ENCODE measurements at places on chromosomes 11 and 22.
A peak's percentile ranks its signal among the peaks of the same experiment; 100 is the strongest.

GRCh38 chr22:19117111-19117512 is 5.1 kb downstream of the DGCR2 start:
- no peak for DNase-seq

DNA sequence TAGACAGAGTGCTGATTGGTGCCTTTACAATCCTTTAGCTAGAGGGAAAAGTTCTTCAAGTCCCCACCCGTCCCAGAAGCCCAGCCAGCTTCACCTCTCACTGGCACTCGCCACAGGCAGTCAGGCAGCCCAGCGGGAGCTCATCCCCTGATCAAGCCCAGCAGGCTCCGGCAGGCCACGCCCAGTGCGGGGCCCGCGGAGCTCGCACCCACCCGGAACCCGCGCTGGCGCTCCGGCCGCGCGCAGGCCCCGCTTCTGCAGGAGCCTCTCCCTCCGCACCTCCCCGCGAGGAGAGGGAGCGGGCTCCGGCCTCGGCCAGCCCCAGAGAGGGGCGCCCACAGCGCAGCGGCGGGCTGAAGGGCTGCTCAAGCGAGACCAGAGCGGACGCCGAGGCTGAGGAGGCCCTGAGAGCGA is 202.4 kb upstream of the PDGFD start:
- no peak for DNase-seq

GRCh38 chr11:117144477-117145392 is 648 bp downstream of the PAFAH1B2 start:
- peak; percentile 78 for DNase-seq

DNA sequence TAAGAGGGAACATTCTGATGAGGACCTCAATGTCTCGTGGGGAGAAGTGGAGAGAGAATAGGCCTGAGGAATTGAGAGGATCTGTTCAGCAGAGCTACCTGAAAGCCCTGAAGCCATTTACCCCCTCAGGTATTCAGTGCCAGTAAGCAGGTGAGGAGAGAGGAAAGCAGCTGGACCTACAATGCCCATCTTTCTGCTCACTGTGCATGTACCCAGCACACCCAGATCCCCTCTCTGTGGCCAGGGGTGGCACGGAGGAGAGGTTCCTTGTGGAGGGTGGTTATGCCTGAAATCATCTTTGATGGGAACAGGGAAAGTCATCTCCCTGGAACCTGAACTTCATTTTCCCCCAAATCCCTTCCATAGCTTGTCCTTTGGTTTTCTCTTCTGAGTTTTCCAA is 277.8 kb upstream of the B3GAT1 start:
- no peak for DNase-seq

Data from right atrium auricular region (tissue), 2 donors.